B cell (primary cell): ENCODE measurements at places on chromosomes 16 and 17. TPM values are rescaled to one million over a fixed set of nuclear protein-coding genes. Genes with fewer than 3 reads are reported as not detected.

Gene TOM1L1
- not detected in 2 replicates for total RNA-seq

Gene C17orf100
- total RNA-seq: 7.7 and 11.6 TPM in 2 replicates

Gene RPL27
- total RNA-seq: 925 and 1,087 TPM in 2 replicates

Gene NOXO1
- 0.49 and 0.74 TPM in 2 replicates for total RNA-seq

Gene KRT28
- not detected in 2 replicates for total RNA-seq

Gene CES5A
- not detected in 2 replicates for total RNA-seq

Gene VAT1L
- not detected in 2 replicates for total RNA-seq

Gene KRTAP16-1
- total RNA-seq: not detected in 2 replicates

Gene CFAP20
- 26.1 and 27.3 TPM in 2 replicates for total RNA-seq

Gene EFCAB13
- 86.5 and 88.4 TPM in 2 replicates for total RNA-seq

Gene KRT27
- total RNA-seq: not detected in 2 replicates

Gene TBC1D3E
- total RNA-seq: 5.0 and 6.1 TPM in 2 replicates

Gene PTRH2
- total RNA-seq: 17.8 and 22.7 TPM in 2 replicates

Gene KLHL10
- total RNA-seq: 0.12 and 0.15 TPM in 2 replicates

Gene ZNF18
- total RNA-seq: 10.5 and 12.0 TPM in 2 replicates

Gene SEPTIN12
- total RNA-seq: not detected in 2 replicates

Gene TTLL6
- total RNA-seq: not detected in 2 replicates

Gene ANKRD40CL
- total RNA-seq: not detected in 2 replicates

Gene PRR11
- 0.75 and 1.5 TPM in 2 replicates for total RNA-seq

Gene TBC1D3D
- 2.3 and 2.7 TPM in 2 replicates for total RNA-seq

Gene GLYR1
- total RNA-seq: 137 and 147 TPM in 2 replicates

Gene PYY
- not detected in 2 replicates for total RNA-seq

Gene CA5A
- 0.27 TPM in 1 of 2 replicates, not detected in the other for total RNA-seq

Gene PLXDC1
- not detected in 2 replicates for total RNA-seq

Gene MGAT5B
- total RNA-seq: 37.8 and 41.4 TPM in 2 replicates

Gene ODAD4
- 0.27 and 0.56 TPM in 2 replicates for total RNA-seq

Gene PRKCB
- total RNA-seq: 373 and 397 TPM in 2 replicates

Gene GPR139
- not detected in 2 replicates for total RNA-seq

Gene KRTAP2-1
- not detected in 2 replicates for total RNA-seq

Gene PRSS36
- 1.6 TPM in 1 of 2 replicates, not detected in the other for total RNA-seq
